Body of pancreas (tissue), 4 donors: ENCODE measurements at places on chromosomes 5 and 9.

- DNase-seq: no peak
Measured at GRCh38 chr5:107930092-107930491, 259.4 kb upstream of the EFNA5 start.

DNA sequence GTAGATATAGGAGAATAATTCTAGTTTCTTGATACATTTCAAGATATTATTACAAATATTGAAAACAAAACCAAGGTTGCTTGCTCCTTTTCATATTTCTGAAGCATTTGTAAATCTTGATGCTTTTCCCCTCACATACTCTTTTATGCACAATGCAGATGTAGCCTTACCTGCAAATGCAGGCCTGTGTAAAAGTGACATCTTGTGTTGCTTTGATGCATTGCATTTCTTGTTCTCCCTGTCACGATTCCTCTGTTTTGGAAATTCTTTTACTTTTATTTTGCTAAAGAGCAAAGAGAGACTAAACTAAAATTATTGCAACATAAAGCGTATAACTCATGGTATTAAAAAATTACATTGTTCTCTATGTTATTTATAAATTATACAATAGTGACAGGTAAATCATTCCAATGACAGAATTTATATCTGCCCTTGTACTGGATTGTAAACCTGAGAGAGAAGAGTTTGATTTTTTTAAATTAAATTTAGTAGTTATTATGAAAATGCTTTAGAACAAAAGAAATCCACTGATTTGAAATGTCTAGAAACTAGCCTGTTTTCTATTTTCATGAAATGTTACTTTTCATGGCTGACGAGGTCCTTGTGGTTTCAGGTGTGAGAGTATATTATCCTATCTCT, 970.0 kb downstream of the MAT2B start:
- DNase-seq: no peak

- no peak for DNase-seq
Measured at GRCh38 chr9:115966660-115967059, 186.9 kb upstream of the PAPPA start.

- DNase-seq: no peak
Measured at GRCh38 chr9:17594961-17595360, 16.1 kb downstream of the SH3GL2 start.

- DNase-seq: no peak
Measured at GRCh38 chr9:10230512-10230911, 382.3 kb downstream of the PTPRD start.

- DNase-seq: no peak
Measured at GRCh38 chr5:92734211-92734940, 846.6 kb downstream of the NR2F1-AS1 start.

DNA sequence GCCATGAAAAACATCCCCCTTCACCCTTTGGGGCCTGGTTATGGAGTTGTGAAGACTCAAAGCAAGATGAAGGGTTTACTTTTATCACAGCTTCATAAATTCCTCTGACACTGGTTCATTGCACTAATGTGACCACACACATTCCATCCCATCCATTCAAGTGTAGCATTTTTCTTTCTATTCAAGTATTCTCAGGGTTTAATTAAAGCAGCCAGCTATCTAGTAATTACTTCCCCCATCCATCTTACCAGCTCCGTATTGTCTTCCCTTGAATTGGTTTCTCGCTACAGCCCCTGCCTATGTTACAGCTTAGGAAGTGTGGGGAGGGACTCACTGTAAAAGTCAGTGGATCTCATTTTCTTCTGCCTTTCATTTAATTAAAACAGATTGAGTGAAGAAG, 387.0 kb upstream of the RFX3 start:
- no peak for DNase-seq

GRCh38 chr5:65721050-65721719, 724 bp downstream of the SGTB start:
- DNase-seq: peak; percentile 50

DNA sequence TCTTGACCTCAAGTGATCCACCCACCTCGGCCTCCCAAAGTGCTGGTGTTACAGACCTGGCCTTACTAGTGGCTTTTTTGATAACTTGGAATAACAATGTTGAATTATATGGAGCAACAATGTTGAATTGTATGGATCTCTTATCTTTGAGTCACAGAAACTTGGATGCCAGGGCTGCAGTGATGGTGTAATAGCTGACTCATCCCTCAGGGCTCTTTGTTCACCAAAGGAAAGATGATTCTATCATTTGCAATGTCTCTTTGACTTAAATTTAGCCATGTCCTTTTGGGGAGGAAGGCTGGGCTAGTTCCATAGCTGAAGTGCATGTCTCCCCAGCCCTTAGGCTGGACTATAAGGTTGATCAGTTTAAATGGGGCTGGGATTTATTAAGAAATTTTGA, 172.3 kb downstream of the PDZD2 start:
- no peak for DNase-seq

- DNase-seq: no peak
Measured at GRCh38 chr5:151212406-151212798, 11.5 kb downstream of the CCDC69 start.
